Mesendoderm (in vitro differentiated cells): ENCODE measurements at places on chromosomes 11 and 22.

GRCh38 chr11:92131289-92131865 lies 93.2 kb upstream of the FAT3 start:
- no peaks in the 10 kb centered on the region for H3K27me3 ChIP-seq
- H3K27ac ChIP-seq = no peak overlapping the region
- H3K36me3 ChIP-seq = no peaks in the 10 kb centered on the region
- DNase-seq = no peak
- no peaks in the 10 kb centered on the region for H3K4me1 ChIP-seq
- no peak overlapping the region for H3K4me3 ChIP-seq

- H3K27me3 ChIP-seq = no peaks in the 10 kb centered on the region
- no peaks in the 10 kb centered on the region for H3K4me1 ChIP-seq
- DNase-seq = no peak
- no peak overlapping the region for H3K4me3 ChIP-seq
- no peak overlapping the region for H3K27ac ChIP-seq
- no peaks in the 10 kb centered on the region for H3K36me3 ChIP-seq
These were observed 138.0 kb upstream of the POU2AF2 start for GRCh38 chr11:111107501-111107900.

- no peak for DNase-seq
- H3K4me1 ChIP-seq = no peaks in the 10 kb centered on the region
- no peaks in the 10 kb centered on the region for H3K27me3 ChIP-seq
- no peak overlapping the region for H3K4me3 ChIP-seq
- no peaks in the 10 kb centered on the region for H3K36me3 ChIP-seq
- H3K27ac ChIP-seq = no peak overlapping the region
These were observed 90.3 kb downstream of the C11orf87 start for GRCh38 chr11:109512249-109512648.

GRCh38 chr11:70106757-70107156 lies 28.6 kb downstream of the ANO1 start:
- H3K36me3 ChIP-seq = no peaks in the 10 kb centered on the region
- no peak overlapping the region for H3K4me3 ChIP-seq
- no peak for DNase-seq
- no peaks in the 10 kb centered on the region for H3K4me1 ChIP-seq

DNA sequence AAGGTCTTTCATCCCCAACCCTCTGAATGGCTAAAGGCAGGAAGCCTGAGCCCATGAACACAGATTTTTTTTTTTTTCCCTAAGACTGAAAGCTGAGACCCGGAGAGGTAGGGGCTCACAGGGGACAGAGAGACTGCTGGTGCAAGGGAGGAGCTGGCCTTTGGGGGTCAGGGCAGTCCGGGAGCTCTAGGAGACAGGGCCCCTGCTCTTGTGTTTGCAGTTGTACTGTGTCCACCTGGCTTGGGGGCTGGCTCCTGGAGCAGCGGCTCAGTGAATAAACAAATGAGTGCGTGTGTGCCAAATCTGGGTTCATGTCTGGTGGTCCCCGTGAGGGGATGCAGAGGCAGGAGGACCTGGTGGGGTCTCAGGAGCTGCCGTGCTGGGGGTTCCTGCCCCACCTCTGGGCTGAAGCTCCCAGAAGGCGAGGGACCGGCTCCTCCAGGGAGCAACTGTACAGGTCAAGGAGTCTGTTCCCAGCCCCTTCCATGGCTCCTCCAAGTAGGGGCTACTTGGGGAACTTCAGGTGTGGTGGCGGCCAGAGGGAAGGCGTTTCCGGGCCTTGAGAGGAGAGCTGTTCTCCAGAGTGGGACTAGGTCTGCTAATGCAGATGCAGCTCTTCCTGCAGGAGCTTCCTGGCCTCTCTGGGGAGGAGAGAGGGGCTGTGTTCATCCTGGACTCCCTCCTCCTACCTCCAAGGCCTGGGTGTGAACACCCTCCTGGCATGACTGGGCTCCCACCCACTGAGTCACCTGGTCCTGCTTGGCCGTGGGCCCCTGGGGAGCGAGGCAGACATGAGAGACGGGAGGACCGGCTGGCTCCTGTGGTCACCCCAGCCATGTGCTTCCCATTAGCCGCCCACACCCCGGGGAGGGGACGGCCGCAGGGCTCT lies 57.6 kb downstream of the FBXO7 start:
- H3K4me1 ChIP-seq = no peaks in the 10 kb centered on the region
- H3K27me3 ChIP-seq = no peaks in the 10 kb centered on the region
- peak; percentile 96 for DNase-seq
- H3K36me3 ChIP-seq = no peaks in the 10 kb centered on the region

DNA sequence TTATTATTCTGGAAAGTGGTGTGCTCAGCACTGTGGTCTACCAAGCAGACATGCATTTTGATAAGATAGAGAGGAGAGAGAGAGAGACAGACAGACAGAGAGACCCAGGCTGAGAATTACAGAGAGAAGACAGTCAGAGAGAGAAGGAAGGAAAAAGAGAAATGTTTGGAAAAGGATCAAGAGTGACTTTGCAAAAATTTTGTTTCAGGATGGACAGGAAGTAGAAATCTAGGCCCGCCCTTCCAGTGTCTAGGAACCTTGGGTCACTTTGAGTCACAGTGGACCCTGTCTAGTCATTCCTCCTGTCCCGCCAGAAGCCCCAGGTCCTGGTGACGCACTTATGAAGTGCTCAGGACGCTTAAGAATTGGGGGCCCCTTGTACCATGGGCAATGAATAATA lies 166.7 kb downstream of the ST3GAL4 start:
- no peaks in the 10 kb centered on the region for H3K36me3 ChIP-seq
- H3K27ac ChIP-seq = no peak overlapping the region
- no peaks in the 10 kb centered on the region for H3K27me3 ChIP-seq
- no peak for DNase-seq

DNA sequence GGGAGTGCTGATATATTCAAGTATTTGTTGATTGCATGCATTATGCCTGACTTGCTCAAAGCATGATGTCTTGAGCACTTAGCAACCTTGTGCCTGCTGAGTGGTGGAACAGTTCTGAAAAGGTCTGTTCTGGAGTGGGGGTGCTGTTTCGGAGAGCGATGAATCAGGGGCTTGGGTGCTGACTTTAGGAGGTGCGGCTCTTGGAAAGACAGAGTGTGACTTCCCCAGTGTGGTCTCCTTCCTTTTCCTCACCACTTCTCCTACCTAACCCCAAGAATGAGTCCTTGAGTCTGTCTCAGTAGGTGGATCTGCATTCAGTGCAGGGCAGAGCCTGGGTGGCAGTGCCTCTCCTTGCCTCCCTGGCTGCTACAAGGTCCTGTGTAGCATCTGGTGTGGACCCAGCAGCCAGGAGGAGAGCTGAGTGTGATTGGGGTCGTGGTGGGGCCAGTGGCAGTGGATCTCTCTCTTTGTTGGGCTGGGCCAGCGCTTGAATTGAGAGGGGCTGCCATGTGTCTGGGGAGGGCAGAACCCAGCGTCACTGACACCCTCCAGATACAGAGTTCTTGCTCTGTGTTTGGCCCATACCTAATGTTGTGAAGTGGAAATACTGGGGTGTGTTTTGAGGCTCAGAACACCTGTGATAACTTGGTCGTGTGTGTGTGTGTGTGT lies 35.9 kb downstream of the ST3GAL4 start:
- no peak overlapping the region for H3K27ac ChIP-seq
- no peaks in the 10 kb centered on the region for H3K36me3 ChIP-seq
- H3K27me3 ChIP-seq = no peaks in the 10 kb centered on the region
- no peaks in the 10 kb centered on the region for H3K4me1 ChIP-seq

- no peaks in the 10 kb centered on the region for H3K36me3 ChIP-seq
- no peaks in the 10 kb centered on the region for H3K4me1 ChIP-seq
- no peak for DNase-seq
These were observed at the start of gene SLN for GRCh38 chr11:107711861-107712755. TSS of gene SLN (minus strand) at chr11:107712056.

GRCh38 chr11:17273668-17274282 lies 2.8 kb upstream of the NUCB2 start:
- H3K27ac ChIP-seq = no peak overlapping the region
- H3K36me3 ChIP-seq = no peaks in the 10 kb centered on the region
- peak; percentile 87 for DNase-seq

- no peaks in the 10 kb centered on the region for H3K27me3 ChIP-seq
- H3K4me3 ChIP-seq = no peak overlapping the region
- no peak overlapping the region for H3K27ac ChIP-seq
- no peaks in the 10 kb centered on the region for H3K36me3 ChIP-seq
- peak; percentile 27 for DNase-seq
These were observed 49.4 kb downstream of the RSF1 start for GRCh38 chr11:77771135-77771534.

GRCh38 chr22:50531546-50531961 lies 1.7 kb upstream of the TYMP start:
- H3K27me3 ChIP-seq = peaks cover 23% of the 10 kb centered on the region
- DNase-seq = no peak
- peaks cover 3% of the 10 kb centered on the region for H3K4me1 ChIP-seq
- no peaks in the 10 kb centered on the region for H3K36me3 ChIP-seq

GRCh38 chr11:27291302-27291889 lies 71.6 kb downstream of the CCDC34 start:
- no peaks in the 10 kb centered on the region for H3K4me1 ChIP-seq
- H3K27me3 ChIP-seq = no peaks in the 10 kb centered on the region
- DNase-seq = peak; percentile 76
- no peak overlapping the region for H3K27ac ChIP-seq
- peak overlapping the region; percentile 5 for H3K4me3 ChIP-seq

DNA sequence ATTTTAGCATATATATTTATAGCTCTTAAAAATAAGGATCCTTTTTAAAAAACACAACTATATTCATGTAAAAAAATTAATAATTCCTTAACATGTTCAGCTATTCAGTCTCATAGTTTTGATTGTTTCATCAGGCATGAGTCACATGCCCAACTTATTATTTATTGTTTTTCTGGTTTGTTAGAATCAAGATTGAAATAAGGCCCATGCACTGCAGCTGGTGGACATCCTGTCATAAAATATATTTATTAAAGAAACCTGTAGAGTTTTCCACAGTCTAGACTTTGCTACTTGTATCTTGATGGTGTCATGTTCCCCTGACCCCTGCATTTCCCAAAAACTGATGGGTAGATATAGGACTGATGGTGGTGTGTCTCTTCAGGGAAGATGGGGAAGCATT lies 77.4 kb downstream of the PARVA start:
- H3K27ac ChIP-seq = no peak overlapping the region
- H3K36me3 ChIP-seq = no peaks in the 10 kb centered on the region
- no peaks in the 10 kb centered on the region for H3K27me3 ChIP-seq

DNA sequence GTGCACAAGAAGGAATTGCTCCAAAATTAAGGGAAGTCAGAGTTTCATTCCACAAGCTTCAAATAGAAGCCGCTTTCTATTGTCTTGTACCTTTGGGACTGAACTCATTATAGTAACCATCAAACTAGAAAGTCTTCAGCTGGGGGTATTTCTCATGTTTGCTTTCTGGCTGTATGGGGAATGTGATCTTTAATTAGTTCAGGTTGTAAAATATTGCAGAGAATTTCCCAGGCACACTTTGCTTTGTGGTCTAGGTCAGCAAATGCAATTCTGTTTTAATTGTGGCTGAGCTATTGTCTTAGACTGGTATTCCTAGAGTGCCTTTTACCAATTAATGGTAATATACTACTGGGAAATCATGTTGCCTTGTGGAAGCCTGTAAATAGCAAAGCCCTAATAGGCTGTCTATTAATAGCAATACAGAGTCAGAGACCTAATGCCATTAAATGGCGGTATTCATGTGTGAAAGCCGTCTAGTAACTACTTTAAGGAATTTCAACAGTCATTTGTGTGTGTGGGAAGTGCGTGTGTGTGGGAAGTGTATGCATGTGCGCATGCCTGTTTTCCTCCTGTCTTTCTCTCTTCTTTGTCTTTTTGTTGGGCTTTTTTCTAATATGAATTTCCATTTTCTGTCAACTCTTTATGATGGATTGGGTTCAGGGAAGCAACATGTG lies 276.6 kb downstream of the FAT3 start:
- H3K27ac ChIP-seq = no peak overlapping the region
- H3K27me3 ChIP-seq = no peaks in the 10 kb centered on the region
- no peak overlapping the region for H3K4me3 ChIP-seq
- no peak for DNase-seq
- no peaks in the 10 kb centered on the region for H3K4me1 ChIP-seq

DNA sequence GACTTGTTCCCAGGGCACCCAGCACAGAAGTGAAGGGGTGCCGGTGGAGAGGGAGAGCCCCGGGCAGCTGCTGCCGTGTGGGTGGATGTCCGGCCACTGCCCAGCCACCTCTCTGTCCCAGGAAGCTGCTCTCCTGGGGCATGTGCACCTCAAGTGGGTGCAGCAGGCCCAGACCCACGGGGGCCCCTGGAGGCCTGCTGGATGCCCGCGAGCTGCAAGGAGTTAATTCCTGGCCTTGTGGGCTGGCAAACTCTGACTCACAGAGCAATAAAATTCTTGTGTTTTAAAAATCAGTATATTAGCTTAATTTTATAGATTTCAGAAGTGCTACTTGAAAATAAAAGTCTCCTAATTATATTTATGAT lies 37.4 kb upstream of the KCNQ1OT1 start:
- no peaks in the 10 kb centered on the region for H3K36me3 ChIP-seq
- H3K4me3 ChIP-seq = no peak overlapping the region
- H3K27me3 ChIP-seq = no peaks in the 10 kb centered on the region
- H3K4me1 ChIP-seq = no peaks in the 10 kb centered on the region
- no peak for DNase-seq
- no peak overlapping the region for H3K27ac ChIP-seq
